Immature natural killer cell (primary cell): ENCODE measurements at places on chromosomes 12 and 14.

DNA sequence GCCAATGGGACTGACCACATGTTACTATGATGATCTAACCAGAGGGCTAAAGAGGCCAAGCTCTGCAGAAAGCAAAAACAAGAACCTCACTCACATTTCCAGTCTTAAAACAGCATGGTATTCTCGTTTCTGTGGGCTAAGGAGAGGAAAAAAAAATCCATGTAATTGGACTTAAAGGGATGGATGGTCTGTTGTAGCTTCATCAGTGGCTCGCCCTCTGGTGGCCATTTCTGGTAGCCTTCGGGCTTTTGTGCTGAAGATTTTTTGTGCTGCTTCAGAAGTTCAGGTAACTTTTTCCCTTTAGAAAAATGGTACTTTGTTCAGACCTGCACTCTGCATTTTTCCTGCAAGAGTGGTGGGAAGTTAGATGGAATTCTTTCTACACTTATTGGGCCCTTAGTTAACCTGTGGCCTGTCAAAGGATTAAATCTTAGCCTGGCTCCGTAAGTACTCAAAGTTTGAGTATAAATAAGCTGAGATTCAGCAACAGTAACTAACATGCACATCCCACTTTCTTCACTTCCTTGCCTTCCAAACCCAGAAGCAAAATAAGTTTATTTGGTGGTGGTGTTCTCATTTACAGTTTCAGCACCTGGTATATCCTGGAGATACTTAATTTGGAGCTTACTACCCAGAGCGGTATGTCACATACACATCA is 22.3 kb downstream of the DCAF4 start:
- peak; percentile 42 for DNase-seq

DNA sequence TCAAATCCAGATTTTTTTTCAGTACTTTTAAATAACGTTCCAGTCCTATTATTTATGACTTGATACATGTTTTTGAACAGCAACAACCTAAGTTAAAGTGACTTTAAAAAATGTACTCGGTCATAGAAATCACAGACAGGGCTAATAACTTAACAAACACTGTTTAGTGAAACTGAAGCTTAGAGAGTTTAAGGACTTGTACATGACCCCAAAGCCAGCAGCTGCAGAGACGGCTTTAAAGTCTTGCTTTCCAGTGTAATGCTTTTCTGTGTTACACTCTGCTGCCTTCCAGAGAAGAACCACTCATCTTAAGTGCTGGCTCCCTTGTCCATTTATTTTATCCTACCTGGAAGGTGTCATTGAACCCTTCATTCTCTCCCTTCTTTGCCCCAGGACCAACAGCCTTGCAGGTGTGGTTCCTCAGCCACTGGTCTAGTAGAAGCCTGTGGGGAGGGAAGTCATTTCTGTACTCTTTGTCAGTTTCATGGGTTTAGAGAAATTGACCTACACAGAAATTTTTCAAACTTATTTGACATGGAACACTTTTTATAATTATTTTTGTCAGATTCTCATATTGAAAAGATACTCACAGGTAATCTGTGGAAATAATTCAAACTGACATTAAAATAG is 60.9 kb downstream of the NAV3 start:
- DNase-seq, result no peak

DNA sequence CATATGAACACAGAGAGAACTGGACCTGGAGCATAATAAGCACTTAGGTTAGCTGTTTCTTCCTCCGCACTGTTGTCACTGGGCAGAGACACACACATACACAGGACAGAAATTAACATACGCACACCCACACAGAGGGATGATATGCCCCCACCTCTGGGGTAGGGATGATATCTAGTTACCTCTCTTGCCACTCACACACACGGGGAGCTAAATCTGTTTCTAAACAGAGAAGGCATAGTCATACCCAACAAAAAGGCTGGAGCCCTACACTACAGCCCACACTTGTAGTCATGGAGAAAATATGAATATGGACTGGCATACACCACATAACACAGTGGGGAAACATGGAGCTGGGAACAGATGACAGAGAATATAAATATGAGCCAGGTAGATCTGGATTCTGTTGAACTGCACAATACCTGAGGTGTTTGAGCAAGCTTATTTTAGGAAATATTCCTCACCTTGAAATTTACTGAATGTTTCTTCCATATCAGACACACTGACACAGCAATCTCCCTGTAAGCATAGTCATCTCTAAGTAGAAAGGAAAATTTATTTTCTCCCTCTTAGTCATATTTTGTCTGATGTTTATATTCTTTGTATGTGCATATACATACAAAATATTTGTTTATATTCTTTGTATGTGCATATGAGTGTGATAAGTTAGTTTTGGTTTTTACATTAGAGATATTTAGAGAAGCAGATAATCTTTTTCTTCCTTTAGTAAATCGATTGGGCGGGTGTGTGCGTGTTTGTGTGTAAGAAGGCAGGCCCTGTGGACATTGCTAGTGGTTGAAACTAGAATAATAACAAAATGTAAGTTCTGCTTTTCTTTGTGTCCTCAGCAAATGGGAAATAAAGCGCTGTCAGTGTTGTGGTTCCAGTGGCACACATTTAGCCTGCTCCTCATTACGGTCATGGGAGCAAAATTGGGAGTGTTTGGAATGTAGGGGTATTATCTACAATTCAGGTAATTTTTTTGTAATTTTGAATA is 20.9 kb upstream of the SCFD1 start:
- DNase-seq, result no peak

DNA sequence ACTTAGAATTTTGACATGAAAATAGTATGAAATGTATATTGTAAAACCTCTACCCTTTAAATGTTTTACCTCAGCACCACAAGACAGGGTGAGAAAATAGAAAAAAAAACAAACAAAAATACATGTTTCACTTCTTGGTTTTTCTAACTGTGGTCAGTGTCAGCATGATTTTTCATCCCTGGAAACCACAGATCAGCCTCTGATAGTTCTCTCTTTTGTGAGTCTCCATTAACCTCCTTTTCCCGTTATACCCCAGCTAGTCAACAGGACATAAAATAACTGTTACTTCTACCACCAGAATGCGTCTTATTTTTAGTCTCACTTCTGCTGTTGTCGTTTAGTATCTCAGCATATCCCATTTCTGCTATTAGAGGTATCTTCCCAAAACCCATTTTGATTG is 48.3 kb upstream of the KCNMB4 start:
- peak; percentile 54 for DNase-seq

- no peak for DNase-seq
Measured at GRCh38 chr12:74988156-74988555, 221.5 kb downstream of the KCNC2 start.

- no peak for DNase-seq
Measured at GRCh38 chr12:89642959-89643358, 65.7 kb downstream of the ATP2B1 start.

GRCh38 chr12:2034633-2035430 is 18.0 kb upstream of the CACNA1C start:
- DNase-seq, result peak; percentile 73

DNA sequence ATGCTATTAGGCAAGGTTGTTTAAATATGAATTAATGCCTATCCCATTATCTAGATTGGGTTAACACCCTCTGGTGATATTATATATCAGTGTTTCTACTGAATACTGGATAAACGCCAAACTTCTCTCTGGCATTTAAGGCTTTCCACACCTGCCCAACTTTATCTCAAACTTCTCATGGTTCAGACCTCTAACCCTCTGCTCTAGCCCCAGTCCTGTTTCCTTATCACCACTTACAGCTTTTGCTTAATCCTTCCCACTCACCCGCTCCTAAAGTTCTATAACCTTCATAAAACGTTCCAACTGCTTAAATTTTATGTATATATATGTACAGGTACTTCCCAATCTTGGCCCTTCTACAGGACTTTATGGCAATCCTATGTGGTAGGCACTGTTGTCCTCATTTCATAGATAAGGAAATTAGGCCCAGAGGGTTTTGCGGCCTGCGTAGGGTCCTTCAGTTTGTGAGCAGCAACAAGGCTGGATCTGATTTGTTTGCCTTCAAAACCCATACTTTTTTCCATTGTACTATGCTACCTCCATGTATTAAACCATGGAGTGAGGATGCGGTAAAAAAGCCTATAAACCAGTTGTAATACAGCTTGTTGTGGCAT is 1.2 kb downstream of the LPCAT3 start:
- no peak for DNase-seq

GRCh38 chr14:42229976-42230375 is 623.3 kb downstream of the LRFN5 start:
- no peak for DNase-seq

DNA sequence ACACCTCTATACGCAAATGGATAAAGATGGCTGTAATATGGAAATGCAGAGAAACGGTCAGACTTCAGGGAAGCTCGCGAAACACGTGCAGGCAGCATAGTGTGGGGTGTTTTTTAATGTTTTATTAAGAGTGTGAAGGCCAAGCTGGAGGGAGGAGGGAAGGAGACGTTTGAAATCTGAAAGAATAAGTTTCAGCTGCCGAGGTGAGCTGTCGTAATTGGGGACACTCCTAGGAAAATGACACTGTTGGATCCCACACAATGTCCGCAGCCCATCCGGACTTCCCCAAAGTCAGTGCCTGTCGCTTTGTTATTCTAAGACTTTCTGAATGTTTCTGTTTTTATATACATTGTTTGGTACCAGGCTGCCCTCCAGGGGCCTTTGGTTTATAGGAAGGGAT is 8.3 kb downstream of the FZD10 start:
- no peak for DNase-seq

GRCh38 chr12:71011261-71011660 is 90.7 kb upstream of the PTPRR start:
- no peak for DNase-seq

DNA sequence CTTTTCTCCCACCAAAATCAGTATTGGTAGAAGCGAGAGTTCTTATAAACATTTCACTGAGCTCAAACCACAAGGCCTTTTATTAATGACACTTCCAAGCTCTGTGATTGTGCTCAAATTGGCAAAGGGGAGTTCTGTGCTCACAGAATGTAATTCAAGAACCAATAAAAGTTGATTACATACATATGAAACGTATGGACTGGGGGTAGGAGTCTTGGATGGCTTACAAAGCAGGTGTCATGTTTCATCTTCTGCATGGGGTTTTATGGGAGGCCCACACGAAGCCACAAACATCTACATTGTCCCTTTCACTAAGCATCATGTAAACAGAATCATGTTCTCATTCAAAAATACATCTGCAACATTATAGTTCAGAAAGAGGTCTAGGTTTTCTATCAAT is 828.3 kb downstream of the VRK1 start:
- no peak for DNase-seq

GRCh38 chr14:76919431-76920330 is 93.5 kb downstream of the LRRC74A start:
- peak; percentile 38 for DNase-seq

DNA sequence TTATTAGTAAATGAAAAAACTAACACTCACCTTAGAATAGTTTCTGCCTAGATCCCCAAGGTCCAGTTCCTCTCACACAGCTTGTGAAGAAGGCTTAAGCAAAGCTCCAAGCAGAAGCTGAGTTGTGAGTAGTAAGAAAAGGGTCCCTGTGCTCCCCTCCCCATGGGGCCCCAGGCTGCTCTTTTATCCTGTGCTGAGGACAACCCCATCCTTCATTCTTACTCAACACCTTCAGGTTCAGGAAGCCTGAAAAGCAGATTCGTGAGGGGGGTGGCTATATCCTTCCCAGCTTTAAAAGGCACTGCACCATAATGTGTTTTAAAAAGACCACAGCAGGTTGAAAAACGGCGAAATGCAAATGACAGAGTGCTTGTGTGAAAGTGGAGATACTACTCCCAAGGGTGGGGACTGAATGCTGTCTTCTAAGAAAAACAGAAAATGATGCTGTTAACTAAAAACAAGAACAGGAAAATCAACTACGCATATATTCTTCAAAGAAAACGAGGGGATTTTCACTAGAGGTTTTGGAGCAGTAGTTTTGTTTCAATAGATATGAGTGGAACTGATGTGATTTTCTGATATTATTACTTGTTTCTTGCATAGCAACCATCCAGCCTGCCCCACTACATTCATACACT is 182.7 kb downstream of the KTN1 start:
- no peak for DNase-seq

GRCh38 chr12:112122823-112123690 is 2.3 kb upstream of the TRAFD1 start:
- DNase-seq, result no peak

DNA sequence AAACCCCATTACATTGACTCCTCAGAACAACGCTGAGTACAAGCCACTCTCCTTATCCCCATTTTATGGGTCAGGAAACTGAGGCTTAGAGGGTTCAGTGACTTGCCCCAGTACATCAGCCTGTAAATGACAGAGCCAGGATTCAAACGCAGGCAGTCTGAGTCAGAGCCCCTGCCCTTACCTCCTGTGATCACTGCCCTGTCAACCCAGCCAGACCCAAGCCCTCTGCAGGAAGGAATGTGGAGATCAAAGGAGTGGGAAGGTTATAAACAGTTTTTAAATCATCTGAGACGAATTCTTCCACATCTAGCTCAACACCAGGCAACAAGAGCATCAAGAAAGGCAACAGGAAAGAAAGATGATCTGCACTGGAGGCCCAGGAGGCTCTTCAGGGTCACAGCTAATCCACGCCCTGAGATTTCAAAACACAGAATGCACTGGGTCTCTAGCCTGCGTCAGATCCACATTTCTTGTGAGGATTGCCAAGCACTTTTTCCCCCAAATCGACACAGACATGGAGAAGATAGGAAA is 38.5 kb downstream of the SPTB start:
- no peak for DNase-seq

- no peak for DNase-seq
Measured at GRCh38 chr14:88941414-88941813, 117.0 kb downstream of the TTC8 start.

DNA sequence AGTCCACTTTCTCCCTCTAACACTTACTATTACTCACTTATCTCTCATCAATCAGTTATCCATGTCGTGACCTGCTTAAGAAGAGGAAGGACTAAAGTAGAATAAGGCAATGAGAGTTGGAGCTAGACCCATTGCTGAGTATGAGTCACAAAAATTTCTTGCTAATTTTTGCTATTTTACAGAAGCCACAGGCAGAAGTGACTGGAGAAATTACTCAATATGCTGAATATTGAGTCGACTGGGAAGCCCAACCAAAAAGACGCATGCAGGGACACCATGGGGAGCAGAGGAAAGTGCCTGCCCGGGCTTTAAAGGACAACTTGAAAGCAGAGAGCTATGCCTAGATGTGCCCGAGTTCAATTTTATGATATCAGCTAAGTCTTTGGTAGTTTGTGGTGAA is 115.4 kb upstream of the FOXG1 start:
- no peak for DNase-seq

- DNase-seq, result no peak
Measured at GRCh38 chr12:122099856-122100255, 21.3 kb downstream of the MLXIP start.

DNA sequence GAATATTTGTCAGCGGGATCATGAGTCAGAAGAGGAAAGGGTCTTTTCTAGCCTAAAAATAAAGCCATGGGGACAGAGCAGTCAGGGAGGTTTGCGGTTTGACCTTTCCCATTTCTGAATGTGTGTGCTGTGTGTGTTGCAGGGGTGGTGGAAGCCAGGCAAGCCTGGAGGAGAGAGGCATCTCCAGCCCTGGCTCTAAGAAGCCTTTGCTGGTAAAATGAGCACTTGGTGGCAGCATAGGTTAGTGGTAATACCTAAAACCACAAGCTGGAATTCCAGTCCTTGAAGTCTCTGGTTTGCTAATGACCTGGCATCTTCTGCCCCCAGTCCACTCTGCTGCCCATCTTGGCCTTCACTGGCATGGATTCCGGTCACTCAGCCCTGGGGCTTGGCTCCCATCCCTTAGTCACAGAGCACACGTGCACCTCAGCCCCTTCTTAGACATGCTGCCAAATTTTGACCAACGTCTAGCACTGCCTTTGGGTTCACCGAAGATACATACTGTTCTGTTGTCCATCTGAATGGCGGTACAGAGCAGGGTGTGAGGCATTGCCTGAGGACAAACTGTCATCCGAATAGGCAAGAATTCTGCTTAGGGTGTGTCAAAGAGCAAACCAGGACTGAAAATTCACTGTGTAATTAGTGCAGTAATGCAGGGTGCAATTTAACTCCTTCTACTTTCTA is 52.7 kb downstream of the KCNA5 start:
- no peak for DNase-seq
